HTR-8/SVneo (cell line): ENCODE measurements at places on chromosomes 2 and 18.
A peak's percentile ranks its signal among the peaks of the same experiment; 100 is the strongest.

- no peak for DNase-seq
These were observed 944 bp downstream of the RAB3GAP1 start for GRCh38 chr2:135052997-135053474.

DNA sequence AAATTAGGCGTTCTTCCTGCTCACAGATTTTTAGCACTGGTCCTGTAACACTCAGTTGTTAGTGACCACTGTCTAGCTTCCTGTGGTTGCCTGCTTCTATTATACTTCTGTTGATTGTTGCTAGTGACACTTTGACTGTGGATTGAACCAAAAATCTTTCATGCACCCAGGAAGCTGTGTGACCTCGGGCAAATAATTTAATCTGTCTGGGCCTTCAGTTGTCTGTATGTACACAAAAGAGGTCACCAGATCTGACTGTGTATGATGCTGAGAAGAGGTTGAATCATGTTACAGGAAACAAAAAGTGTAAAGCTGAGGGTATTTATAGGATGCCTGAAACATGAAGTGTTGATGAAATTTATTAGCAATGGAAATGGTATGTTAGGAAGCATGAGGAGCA is 12.7 kb downstream of the ICOS start:
- no peak for DNase-seq

- no peak for DNase-seq
These were observed 105.5 kb upstream of the SYT4 start for GRCh38 chr18:43382641-43383403.

DNA sequence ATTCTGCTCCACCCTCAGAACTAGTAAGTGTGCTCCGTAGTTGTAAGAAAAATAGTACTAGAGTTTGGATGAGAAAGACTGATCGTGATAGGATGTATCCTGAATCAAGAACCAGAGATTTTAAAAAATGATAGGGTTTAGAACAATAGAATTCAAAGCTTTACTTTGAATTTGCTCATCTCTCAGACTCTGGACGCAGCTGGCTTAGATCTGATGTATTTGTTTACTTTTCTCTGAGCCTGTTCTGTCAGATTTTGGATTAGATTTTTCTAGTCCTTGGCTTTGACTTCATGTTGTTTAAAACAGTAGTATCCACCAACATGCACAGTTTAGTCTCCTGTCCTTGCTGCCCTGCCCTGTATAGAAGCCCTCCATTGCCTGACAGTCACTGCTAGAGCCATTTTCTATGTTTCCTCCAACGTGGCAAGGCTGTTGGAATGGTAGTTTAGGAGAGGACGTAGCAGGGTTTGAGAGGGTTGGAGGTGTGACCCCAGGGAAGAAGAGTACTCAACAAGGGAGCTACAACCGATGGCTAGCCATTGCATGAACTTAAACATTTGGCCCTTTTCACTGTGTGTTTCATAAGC is 92.4 kb downstream of the MYO3B start:
- DNase-seq: no peak

GRCh38 chr2:64063454-64063853 is 44.2 kb upstream of the VPS54 start:
- no peak for DNase-seq

- DNase-seq: no peak
These were observed 201.2 kb downstream of the PIK3C3 start for GRCh38 chr18:42156281-42156680.

DNA sequence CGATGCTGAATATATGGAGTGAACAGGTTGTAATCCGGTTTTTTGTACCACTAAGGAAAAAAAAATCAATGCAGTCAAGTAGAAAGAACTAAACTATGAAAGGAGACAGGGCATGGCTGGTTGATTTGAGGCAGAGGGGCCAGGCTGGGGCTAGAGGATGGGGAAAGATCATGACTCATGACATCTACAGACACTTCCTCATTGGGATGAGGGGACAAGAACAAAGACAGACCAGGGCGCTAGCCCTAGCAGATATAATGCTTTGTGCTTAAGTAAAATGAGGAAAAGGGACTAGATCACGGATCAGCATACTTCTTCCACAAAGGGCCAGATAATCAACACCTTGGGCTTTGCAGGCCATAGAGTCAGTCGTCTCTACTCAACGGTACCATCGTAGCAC is 55.8 kb downstream of the ST6GAL2 start:
- DNase-seq: no peak

DNA sequence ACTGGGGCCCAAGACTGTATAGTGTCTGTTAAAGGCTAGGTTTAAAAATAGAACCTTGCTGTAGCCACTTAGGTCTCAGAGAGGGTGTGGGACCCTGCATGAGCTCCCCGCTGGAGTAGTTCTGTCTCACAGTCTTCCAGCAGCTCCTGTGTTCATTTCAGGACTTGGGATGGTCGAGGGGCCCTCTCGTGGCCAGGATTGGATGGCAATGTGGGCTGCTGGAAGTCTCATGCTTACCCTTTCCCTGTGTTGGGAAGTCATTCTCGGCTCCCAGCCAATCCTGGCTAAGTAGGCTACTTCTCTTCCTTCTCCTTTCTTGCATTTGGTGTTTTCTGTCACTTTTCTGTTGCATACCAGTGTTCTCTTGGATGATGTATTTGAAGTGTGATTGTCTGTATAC is 284.0 kb upstream of the GCFC2 start:
- no peak for DNase-seq

DNA sequence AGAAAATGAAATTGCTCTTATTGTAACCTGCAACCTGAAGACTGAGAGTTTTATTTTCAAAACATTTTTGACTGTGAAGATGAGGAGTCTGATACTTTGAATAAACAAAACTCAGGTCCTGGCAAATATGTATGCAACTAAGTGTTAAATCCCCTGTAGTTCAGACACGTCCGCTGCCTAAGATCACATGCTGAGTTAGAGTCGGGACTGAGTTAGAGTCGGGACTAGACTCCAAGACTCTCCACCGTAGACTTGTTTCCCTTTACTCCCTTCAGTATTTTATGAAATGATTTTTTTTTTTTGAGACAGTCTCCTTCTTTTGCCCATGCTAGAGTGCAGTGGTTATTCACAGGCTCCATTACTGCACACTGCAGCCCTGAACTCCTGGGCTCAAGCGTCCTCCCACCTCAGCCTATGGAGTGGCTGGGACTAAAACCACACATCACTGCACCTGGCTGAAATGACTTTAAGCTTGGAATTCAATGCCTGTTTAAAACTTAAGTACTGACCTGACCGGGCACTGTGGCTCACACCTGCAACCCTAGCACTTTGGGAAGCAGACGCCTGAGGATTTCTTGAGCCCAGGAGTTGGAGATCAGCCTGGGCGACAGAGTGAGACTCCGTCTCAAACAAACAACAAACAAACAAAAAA is 28.0 kb upstream of the PMAIP1 start:
- DNase-seq: no peak

DNA sequence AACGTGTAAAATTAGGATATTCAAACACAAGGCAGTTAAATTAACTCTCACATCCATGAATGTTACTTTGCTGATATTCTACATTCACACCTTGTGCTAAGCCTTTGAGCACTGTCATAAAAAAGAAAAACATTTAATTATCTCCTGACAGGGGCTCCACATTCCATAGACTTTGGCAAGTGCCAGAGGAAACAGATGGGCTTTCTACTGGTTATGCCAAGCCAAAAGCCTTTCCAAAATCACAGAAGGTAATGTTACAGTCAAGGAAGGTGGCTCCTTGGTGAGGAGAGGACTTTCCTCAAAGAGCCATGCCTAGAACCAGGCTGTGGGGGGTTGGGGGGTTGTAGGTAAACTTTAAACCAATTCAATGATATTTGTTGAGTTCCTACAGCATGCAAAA is 12.4 kb downstream of the MYO5B start:
- no peak for DNase-seq

- DNase-seq: no peak
These were observed 1.6 kb upstream of the IGFBP5 start for GRCh38 chr2:216696751-216697560.

DNA sequence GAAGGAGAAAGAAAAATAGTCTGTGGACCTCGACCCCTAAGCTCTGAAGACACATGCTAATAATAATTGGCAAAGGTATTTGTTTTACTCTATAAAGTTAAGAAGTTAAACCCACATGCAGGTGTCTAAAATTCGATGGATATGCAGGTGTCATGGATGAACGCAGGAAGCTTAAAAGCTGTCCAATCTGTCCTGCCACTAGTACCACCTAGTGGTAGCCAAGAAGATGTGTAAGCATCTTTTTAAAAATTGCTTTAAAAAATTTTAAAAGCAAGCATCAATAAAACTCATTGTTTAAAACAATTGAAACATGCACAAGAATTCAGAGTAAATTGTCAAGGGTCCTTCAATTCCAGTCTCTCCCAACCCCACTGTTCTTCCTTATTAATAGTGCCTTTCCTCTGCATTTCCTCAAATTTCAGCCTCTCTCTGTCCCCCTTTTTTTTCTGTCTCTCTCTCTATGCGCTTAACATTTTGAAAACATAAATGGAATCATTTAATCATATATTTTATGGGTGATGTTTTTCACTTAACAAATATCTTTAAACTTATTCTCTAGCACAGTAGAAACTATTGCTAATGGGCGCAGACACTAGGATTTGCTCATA is 30.6 kb upstream of the PPP3R1 start:
- peak; percentile 63 for DNase-seq

- DNase-seq: no peak
These were observed 33.0 kb downstream of the RPRD1A start for GRCh38 chr18:36034299-36034895.

GRCh38 chr2:26072925-26073768 is 39.3 kb downstream of the RAB10 start:
- DNase-seq: no peak

GRCh38 chr2:65425276-65425675 is 7.1 kb downstream of the SPRED2 start:
- no peak for DNase-seq
